NCI-H2029 (cell line): ENCODE measurements at places on chromosomes 4 and X.
A peak's percentile ranks its signal among the peaks of the same experiment; 100 is the strongest.

- no peak for DNase-seq
Measured at GRCh38 chrX:19630776-19631707, 115.7 kb upstream of the MAP3K15 start.

- DNase-seq, result peak; percentile 10
Measured at GRCh38 chr4:87118826-87119225, 101.6 kb downstream of the KLHL8 start.

- no peak for DNase-seq
Measured at GRCh38 chrX:123432361-123433150, 248.5 kb downstream of the GRIA3 start.

DNA sequence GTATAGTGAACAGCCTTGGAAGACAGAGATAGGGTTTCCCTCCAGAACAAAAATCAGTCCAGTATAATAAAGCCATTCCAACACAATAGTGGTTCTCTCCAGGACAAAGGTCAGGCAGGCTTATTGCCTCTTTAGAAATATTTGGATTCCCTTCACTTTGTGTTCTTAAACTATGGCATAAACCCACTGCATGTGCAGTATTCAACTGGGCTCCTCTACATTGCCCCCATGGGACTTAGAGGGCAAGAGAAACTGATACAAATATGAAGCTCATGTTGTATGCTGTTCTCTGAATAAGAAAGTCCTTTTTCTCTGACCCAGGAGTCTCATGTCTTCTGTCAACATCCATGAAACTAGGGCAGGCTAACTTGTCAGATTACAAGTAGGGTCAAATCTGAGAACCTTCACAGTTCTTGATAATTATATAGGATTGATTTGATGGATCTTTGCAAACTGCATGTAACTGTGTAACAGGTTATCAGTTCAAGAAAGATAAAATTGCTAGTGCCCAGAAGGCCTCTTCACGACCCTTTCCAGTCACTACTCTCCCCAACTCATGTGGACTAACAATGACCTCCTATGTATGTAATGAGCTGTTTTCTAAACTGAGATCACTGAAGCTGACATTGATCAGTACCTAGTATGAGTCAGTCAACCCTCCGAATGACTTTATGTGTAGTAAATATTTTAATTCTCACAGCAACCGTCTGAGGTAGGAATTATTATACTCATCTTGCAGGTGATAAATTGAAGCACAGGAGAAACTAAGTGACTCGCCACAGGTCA is 31.9 kb upstream of the FAM9C start:
- no peak for DNase-seq

DNA sequence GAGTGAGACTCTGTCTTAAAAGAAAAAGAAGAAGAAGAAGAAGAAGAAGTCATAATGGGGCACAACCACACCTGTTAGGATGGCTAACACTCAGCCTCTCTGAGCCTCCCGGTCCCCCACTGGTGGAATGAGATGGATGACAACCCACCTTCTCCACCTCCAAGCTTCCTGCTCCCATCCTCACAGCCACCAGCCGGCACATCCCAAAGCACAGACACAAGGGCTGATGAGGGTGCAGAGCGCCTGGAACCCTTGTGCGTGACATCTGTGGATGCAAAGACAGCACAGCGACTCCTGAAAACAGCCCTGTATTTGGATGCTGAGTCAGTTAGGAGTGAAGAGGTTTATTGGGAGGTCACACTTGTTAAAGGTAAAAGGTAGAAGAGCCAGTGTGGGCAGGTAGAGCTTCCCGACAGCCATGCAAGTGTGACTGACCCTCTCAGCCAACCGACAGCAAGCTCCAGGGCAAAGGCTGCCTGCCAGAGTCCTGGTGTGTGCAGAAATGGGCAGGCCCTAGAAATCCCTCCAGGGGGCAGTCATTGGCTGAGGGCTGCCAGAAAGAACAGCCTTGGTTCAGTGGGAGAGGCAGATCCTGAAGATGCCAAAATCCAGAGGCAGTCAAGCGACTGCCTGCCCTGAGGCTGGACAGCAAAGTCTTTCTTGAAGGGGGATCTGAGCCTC is 26.6 kb upstream of the MAN2B2 start:
- DNase-seq, result peak; percentile 11

GRCh38 chrX:10597871-10598270 is 22.5 kb downstream of the MID1 start:
- DNase-seq, result no peak

GRCh38 chr4:123443401-123444289 is 47.0 kb downstream of the SPRY1 start:
- no peak for DNase-seq

DNA sequence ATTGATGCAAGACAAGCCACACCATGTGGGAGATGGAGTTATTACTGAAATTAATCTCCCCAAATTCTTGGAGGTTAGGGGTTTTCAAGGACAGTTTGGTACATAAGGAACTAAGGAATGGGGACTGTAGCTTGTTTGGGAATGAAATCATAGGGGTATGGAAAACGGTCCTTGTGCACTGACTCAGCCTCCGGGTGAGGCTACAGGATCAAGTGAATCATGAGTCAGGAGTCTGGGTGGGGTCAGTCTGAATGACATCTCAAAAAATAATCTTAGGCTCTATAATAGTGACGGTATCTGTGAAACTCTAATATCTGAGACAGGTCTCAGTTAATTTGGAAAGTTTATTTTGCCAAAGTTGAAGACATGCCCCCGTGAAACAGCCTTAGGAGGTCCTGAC is 128.5 kb upstream of the CYSLTR1 start:
- no peak for DNase-seq

DNA sequence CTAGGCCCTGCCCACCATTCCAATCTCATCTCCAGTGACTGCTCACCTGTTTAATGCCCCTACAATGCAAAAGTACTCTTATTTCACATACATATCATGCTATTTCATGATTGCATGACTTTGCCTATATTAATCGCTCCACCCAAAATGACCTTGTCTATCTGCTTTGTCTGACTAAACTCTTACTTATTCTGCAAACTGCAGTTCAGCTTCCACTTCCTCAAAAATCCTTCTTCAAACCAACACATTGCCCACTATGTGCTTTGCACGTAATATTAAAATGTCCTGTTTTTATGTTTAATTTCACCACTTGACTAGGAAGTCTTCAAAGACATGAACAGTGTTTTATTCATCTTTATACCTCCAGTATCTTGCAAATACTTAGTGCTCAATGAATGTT is 229.6 kb downstream of the OPHN1 start:
- no peak for DNase-seq

DNA sequence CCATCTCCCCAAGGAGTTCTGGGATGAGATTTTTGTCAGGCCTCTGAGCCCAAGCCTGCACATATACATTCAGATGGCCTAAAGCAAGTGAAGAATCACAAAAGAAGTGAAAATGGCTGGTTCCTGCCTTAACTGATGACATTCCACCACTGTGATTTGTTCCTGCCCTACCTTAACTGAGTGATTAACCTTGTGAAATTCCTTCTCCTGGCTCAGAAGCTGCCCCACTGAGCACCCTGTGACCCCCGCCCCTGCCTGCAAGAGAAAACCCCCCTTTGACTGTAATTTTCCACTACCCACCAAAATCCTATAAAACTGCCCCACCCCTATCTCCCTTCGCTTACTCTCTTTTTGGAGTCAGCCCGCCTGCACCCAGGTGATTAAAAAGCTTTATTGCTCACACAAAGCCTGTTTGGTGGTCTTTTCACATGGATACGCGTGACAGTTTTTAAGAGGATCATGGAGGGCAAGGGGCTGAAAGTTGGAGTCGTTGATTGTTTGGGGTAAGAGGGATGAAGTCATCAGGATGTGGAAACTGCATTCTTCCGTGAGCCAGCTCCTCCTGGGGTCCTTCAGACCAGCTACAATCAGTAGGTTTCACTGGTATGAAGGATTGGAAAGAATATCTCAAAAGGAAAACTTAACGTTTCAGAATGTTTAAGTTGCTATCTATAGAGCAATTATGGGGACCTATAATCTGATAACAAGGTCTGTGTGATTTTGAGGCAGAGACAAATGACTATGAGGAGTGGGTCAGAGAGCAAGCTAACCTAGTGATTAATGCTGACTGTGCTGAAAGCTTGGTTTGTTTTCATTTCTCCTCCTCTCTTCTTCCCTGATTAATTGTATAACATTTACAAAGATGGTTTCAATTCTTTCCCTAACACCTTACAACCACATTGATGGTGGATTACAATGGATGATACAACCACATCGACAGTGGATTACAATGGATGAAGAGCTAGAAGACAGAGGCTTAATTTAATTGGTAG is 28.6 kb upstream of the MAGEA11 start:
- no peak for DNase-seq

GRCh38 chr4:142846729-142847596 is 862 bp upstream of the INPP4B start:
- DNase-seq, result peak; percentile 44

GRCh38 chr4:39043861-39044363 is 11.7 kb upstream of the TMEM156 start:
- no peak for DNase-seq

GRCh38 chr4:53748328-53748772 is 157.1 kb upstream of the LNX1 start:
- DNase-seq, result no peak

DNA sequence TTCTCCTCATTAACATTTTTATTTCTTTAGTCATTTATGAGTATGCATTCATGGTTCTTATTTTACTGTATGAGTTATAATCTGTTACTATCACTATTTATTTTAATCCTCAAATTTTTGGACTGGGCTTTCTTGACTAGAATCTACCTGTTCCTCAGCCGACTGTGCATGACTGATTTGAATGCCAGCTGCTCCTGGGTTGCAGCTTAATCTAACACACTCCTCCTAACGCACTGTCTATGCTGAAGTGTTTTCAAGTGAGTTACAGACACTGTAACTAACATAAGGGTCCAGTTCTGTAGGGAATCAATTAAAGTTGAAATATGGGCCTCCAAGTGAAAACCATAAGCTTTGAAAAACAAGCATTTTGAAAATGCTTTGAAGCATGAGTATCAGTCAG is 137.4 kb upstream of the ARSJ start:
- no peak for DNase-seq

- no peak for DNase-seq
Measured at GRCh38 chr4:26367811-26368210, 47.0 kb downstream of the RBPJ start.

- no peak for DNase-seq
Measured at GRCh38 chrX:17669458-17669857, 67.8 kb upstream of the SCML1 start.

- no peak for DNase-seq
Measured at GRCh38 chr4:106369456-106370060, 980 bp upstream of the GIMD1 start.

DNA sequence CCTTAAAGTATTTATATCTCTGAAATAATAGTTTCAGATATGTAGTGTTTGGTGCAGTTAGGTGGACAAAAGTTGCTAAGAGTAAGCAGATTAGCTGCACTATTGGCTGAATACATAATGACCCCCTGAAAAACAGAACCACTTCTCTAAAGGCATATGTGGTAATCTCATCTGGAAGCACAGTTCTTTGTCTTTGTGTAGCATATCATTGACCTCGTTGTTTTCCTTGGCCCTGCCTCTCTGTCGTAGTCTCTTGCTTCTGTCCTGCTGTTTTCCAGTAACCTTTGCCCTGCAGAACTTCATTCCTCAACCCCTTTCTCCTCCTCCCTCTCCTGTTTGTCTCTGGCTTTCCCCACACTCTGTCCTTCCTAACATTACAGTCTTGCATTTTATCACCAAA is 41.4 kb downstream of the JADE3 start:
- DNase-seq, result no peak
